ENCODE measurements at places on chromosomes 3 and 15.
A peak's percentile ranks its signal among the peaks of the same experiment; 100 is the strongest.

DNA sequence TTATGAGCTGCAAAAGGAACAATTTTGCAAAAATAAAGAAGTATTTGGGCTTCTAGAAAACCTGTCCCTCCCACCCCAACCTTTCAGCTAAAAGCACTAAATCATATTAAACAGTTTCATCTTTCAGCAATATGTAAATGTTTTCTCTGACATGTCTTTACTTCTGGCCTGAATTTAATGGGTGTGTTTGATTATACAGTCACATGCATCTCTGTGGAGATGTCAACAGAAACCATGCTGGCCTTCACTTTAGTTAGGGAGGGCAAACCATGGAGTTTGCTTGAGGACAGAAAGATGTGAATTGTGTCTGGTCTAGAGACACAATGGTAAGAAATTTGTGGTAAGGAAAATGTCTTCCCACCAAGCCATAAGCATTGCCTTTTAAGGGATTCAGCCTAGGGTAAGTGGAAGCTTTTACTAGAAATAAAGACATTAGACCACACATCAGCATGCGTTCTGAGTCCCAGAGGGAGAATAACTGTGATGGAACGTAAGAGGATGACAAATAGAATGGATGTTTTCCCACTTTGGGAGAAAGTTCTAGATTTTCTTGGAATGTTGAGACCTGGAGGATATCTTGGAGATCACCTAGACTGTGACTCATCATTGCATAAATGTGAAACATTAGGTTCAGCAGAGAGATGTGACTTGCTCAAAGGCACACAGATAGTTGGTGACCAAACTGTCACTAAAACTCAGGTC is 68.9 kb downstream of the ST8SIA2 start:
- no peak for DNase-seq

DNA sequence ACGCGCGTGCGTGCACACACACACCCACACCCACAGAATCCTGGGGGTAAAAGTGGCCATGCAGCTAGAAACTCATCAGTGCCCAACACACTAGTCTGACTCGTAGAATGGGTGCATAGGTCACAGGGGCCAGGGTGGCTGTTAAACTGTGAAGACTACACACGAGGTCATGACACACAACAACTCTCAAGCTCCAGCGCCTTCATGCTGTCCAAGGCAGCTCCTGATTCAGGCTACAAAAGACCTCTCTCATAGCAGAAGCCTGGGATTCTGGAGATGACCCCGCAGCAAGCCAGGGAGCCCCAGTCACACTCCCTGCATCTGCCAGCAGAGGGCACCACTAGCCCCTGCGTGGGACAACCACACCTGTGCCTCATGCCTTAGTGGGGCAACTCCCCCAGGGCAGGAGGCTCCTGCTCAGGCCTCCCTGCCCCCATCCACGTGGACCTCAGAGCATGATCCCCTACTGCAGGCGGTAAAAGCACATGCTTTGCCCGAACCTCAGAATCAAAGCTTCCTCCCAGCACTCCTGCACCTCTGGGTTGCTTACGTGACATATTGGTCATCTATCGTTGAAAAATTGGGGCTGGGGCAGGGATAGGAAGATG is 93.1 kb downstream of the LRIG1 start:
- no peak for DNase-seq

DNA sequence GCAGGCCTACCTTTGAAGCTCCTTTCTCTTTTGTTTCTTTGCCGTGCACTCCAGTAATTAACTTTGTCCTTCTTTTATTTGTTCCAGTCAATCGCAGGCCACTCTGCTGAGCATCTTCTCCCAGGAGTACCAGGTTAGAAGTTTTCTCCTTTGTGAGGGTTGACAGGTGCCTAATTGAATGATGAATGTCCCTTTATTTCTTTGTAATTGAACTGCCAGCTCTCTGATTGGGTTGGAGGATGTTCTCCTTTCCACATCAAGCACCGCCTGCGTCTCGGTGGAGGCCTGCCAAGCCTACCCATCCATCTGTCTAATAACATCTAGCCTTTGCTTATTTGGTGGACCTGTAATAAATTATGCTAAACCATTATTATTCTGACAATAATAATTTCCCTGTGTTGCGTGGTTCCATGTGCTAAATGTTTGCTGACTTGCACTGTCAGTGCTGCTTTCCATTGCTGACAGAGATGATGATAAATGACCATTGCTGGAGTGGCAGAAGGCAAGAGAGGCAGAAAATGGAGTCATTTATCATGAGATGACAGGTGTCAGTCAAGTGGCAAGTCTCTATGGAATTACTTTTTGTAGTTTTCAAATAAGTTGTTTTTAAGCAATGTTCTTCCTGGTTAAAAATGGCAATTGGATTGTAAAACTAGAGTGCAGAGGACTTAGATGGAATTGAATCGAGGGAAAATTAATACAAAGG is 64.9 kb downstream of the CDIN1 start:
- DNase-seq: no peak

DNA sequence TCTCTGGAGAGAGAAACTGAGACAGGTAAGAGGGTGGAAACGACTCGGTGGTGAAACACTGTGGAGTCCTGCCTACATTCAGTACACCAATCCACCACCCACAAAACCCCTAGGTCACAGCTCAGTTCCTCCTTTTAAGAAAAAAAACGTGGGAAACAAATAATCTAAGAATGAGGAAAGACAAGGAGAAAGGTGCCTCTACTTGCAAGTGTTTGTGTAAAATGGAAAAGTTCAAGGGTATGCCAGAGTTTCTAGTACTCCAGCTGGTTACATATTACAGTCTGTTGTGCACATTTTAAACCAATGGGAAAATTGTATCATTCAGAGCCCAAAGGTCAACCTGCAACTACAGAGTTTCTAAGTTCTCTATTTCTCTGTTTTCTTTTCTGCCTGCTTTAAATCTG is 32.2 kb downstream of the HGD start:
- no peak for DNase-seq

DNA sequence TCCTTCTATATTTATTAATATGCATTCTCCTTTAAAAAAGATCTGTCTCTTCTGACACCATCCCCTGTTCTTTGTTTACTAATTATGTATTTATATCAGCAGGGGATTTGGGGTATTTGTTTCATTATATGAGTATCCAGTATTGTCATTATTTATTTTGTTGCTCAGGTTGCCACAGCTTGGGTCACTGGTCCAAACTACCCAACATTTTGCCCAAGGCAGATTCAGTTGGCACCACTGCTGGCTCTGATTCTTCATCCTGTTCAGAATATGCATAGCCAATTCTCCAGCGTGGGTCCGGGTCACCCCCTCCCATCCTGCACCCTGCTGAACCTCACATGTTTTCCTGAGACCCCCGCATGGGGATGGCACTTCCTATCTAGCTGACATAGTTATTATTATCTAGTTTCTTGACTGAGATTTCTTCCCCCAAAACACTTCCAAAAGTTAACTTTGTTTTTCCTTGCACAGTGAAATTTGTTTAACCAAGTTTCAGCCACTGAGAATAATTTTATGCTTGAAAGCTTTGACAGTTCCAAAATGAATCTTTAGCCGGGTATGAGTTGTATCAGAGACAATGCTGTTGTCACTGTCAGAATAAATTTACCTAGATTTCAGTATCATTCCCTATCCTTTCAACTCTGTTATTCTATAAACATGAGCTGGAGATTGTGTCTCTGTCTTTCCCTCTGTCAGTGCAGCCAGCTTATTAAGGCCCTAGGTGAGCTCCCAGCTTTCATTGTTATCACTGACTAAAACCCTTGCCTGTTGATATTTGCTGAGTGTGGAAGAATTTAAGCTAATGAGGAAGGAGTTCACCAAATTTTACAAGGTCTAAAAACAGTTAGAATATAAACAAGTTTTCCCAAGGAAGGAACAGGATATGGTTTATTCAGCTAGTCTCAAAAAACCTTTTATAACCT is 70.3 kb downstream of the TGFBR2 start:
- no peak for DNase-seq

- no peak for DNase-seq
These were observed 152.7 kb downstream of the IL20RB start for GRCh38 chr3:137110392-137110996.

- no peak for DNase-seq
These were observed 17.7 kb upstream of the PRR20G start for GRCh38 chr3:127305499-127306060.

DNA sequence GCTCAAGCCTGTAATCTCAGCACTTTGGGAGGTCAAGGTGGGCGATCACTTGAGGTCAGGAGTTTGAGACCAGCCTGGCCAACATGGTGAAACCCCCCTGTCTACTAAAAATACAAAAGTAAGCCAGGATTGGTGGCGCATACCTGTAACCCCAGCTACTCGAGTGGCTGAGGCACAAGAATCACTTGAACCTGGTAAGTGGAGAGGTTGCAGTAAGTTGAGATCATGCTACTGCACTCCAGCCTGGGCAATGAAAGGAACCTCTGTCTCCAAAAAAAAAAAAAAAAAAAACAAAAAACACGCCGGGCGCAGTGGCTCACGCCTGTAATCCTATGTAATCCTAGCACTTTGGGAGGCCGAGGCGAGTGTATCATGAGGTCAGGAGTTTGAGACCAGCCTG is 18.9 kb upstream of the AP4E1 start:
- no peak for DNase-seq

DNA sequence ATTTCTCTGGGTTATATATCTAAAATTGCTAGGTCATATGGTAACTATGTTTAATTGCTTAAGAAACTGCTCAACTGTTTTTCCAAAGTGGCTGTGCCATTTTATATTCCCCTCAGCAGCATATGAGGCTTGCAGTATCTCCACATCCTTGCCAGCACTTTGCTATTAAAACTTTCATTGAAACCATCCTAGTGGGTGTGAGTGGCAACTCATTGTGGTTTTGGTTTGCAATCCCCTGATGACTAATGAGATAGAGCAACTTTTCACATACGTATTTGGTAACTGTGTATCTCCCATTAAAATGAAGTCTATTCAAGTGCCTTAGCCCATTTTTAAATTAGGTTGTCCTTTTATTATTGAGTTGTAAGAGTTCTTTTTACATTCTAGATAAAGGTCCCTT is 17.3 kb downstream of the KPNA1 start:
- DNase-seq: peak; percentile 62

DNA sequence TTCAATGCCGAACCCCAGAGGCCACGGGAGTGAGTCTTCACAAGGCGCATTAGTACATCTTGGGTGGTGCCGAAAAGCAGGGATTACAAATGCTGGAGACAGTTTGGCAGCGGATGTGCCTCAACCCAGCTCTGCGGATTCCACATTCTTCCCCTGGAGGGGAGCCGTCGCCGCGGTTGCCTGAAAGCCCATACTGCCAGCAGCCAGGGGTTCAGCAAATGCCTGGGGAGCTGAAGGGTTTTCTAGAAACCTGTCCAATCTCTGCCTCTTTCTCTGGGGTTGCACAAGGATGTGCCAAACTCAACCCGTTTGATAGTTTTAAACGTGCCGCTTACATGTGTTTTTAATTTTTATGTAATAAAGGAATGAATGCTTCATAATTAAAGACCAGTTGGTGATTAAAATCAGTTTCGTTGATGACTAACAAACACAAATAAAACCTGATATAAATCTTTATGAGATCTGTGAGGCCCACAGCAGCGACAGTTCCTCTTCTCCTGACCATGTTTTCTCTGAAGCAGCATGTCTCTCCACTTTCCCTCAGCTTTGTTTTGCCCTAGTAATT is 74.6 kb upstream of the LEKR1 start:
- DNase-seq: peak; percentile 51

DNA sequence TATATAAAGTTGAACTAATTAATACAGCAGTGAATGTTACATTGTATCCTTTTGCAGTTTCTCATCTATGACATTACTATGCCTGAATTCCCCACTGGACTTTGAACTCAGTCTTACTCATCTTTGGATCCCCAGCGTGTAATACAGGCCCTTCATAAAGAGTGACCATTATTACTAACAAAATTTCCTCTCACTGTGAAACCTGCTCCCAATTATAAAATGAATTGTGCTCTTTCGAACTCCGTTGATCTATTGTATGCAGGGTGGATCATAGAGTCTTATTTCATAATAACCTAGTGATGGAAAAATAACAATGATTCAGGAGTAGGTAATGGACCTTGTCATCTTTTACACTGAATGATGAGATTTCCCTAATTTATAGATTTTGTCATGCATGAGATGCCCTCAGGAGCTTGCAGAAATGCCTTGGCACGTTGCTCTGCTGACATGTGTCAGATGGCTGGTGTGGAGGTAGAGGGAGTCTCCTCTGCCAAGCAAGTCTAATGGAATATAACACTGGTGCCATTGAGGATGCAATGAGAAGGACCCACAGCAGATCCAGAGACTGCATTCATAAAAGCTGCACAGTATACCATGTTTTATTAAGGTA is 25.5 kb downstream of the B3GNT5 start:
- DNase-seq: no peak

DNA sequence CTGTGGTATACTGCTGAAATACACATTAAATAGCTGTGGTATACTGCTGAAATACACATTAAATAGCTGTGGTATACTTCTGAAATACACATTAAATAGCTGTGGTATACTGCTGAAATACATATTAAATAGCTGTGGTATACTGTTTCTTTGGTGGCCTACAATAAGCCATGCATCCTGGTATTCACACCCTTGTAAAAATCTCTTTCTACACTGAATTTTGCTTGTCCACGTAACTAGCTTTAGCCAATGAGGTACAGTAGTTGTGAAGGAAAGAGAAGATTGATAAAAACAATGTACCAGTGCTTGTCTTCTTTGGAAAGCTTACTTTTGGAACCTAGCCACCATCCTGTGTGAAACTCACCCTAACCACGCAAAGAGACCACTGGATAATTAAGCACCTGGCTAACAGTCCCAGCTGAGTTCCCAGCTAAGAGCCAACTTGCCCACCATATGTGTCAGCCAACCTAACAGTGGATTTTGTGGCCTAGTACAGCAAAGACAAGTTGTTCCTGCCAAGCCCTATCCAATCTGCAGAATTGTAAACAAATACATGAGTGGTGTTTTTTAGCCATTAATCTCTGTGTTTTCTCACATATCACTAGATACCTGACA is 103.4 kb upstream of the MELTF start:
- no peak for DNase-seq

DNA sequence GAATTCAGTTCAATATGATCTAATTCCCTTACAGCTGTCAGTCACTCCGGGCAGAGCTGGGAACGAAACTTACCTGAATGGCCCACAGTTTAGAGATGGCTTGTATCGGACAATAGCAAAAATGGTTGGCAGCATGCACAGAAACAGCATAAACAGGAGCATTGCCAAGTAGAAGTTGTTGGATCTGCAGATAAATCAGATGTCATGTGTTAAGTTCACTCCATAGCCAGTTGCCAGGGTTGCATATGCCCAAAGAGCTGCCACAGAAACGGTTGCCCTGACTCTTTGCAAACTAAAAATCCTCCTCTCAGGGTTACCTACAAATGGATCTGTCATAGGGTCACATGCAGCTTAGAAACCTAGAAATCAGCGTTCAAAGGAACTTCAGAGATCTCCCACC is 15.4 kb upstream of the STARD5 start:
- no peak for DNase-seq

GRCh38 chr15:97566961-97567360 is 393.5 kb upstream of the ARRDC4 start:
- no peak for DNase-seq

- no peak for DNase-seq
These were observed 21.1 kb upstream of the GAP43 start for GRCh38 chr3:115602194-115602593.

- DNase-seq: no peak
These were observed 337.5 kb downstream of the MFSD1 start for GRCh38 chr3:159139326-159139725.

- no peak for DNase-seq
These were observed 26.6 kb downstream of the USP50 start for GRCh38 chr15:50519740-50520425.

- DNase-seq: peak; percentile 66
These were observed 111.7 kb downstream of the LMLN start for GRCh38 chr3:198071602-198072287.

All from AG04450 (cell line).